Effector CD4-positive, alpha-beta T cell (primary cell): ENCODE measurements at places on chromosomes 5 and 9.

GRCh38 chr5:113119246-113119924, 142.8 kb downstream of the DCP2 start:
- no peak for DNase-seq

DNA sequence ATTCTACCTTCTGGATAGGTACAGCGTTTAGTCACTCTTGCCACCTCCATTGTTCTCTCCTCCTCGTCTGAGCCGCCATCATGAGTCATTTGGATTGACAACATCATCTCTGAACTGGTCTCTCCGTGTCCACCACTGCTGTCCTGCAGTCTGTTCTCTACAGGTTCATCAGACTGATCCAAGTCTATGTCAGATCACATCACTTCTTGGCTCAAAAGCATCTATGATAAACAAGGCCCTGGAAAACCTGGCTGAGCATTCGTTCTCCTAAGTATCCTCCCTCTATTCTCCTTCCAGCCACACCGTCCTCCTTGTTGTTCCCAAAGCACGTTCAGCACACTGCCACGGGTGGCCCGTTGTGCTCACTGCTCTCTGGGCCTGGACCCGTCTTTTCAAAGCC, 50.5 kb downstream of the CTNND2 start:
- no peak for DNase-seq

DNA sequence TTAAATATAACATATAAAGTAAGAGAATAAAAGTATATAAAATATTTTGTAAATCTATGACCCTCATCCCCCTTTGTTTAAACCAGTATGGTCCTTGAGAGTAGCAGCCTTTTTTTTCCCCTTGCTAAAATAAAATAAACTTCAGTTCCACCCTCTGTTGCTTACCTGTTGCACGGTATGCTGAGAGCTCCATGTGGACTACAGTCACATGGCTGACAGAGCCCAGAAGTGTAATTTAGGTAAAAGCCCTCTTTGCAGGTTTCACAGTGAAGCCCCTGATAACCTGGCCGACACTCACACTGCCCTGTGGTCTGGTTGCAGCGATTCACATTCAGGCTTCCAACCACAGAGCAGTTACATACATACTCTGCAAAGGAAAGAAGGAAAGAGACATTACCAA, 55.1 kb downstream of the MEGF9 start:
- DNase-seq = no peak

DNA sequence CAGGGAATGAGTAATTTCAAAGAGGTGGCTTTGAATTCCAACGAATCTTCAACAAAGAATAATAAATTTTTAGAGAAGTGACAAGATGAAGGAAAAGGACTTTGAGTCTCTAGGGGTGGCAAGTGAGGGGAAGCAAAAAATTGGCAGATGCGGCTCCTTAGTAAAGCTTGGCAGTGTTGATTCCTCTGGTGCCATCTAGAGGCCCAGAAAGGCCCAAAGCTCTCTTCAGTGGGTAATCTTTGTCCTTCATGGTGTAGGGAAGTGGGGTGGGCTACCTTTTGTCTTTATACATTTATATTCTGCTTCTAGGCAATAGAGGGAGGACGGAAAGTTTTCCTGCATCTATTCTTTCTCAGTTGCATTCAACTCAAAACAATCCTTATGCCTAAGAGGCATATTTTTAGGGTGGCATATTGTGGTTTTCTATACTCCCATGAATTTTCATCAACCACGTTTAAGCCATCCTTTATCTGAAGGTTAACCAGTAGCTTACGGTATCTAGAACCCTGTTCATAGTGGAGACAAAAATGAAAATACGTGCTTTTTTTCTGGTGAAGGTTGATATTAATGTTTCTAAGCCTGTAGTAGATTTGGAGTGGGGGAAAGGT, 17.5 kb upstream of the ROPN1L start:
- no peak for DNase-seq

DNA sequence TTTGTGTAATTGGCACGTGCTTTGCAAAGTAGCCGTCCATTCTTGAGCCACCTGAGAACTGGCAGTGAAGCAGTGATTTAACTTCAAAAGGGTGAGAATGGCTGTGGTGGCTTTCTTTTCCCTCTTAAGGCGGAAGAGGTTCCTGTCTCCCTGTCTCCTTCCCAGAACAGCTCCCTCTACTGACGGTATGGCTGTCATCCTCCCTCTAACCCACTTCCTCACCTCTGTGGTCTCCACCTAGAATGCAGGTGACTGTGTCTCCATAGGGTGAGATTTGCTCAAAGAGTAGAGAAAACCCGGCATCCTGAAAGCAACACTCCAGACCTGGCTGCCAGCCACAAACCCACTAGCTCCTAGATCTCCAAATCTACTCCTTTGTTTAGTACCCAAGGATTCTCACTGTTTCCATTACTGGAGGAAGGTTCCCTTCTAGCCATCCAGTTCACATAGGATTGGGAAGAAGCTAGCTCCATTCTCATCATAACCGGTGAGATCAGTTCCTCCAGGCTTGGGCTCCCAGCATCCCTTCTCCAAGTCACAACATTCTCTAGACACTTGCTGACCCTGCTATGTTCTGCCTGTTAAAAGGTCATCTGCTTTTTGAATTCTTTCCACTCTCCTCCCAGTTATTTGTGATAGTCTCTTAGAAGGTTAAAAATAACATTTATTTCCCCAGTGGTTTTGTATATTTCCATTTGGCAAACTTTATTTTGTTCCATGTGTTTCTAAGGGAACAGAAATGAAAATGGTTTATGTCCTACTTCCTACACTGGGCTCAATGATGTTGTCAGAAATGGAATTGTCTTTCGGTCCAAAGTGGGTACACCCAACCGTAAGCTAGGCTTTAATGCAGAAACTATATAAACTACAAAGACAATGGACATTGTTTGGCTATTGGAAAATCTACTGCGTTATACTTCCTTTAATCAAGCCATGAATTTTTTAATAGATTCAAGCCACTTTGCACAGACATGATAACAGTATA, 269.4 kb downstream of the CWC27 start:
- no peak for DNase-seq

- no peak for DNase-seq
Observed at GRCh38 chr5:80318212-80318611, 1.6 kb upstream of the SPZ1 start.

GRCh38 chr9:123834889-123835562, 94.9 kb downstream of the DENND1A start:
- DNase-seq = no peak

DNA sequence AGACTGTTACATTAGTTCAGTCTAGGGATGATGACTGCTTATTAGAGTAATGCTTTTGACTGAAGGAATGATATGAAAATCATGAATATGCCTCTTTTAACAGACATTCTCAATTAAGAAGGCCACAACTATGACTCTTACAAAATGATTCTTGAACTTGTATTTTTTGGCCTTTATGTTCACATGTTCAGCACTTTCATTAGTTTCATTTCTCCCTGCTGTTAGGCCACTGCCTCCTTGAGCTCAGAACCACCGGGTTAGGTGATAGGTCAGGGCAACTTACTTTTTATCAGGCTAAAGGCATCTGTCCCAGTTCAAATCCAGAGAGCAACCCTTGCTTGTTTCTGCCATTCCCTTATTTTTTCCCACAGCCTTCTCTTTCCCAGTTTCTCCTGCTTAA, 235.2 kb upstream of the ELL2 start:
- DNase-seq = no peak

DNA sequence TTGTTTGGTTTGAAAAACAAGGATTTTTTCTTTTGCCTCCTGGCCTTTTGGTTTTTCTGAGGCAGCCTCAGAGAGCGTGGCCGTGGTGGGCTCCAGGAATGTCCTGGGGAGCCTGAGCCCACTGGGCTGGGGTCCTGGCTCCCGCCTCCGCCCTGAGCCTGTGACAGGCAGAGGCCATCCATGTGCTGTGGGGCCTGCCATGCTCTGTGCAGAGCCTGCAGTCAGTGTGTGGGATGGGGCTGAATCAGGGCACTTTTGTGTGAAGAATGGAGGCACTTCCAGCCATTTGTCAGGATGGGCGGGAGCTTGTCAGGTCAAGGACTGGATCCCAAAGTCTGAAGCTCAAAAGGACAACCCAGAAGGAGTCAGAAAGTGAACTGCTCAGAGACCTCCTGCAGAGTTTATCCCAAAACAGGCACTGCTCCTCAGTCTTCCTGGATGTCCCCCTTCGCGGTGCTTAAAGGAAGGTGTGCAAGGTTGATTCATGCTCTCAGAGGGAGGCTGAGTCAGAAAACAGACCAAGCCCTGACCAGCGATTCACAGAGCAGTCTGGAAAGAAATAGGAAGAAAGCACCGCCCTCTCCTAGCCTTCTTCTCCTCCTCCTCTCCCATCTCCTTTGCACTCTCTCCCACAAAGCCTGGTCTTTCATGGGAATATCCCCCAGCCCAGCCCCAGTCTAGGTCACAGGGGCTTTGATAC, 53.2 kb downstream of the MVB12B start:
- no peak for DNase-seq

- no peak for DNase-seq
Observed at GRCh38 chr5:3029396-3029795, 277.9 kb upstream of the IRX2 start.

DNA sequence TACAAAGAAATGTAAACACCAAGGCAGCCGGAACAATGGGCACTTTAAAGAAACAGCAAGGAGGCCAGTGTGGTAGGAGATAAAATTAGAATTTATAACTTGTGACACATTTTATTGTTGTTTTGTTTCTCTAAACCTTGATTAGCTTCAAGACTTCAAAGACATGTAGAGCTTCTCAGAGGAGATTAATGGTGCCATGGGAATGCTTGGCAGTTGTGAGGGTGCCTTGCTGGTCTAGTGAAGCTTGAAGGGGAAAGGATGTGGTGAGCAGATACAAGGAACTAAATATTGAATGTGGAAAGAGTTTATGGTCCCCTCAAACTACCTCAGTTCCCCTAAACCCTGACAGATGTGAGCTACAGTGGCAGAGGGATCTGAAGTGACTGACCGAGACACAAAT, 322.4 kb upstream of the ADAMTS16 start:
- DNase-seq = no peak

GRCh38 chr5:96256795-96257470, 176.1 kb downstream of the PCSK1 start:
- no peak for DNase-seq

- no peak for DNase-seq
Observed at GRCh38 chr9:17751486-17751885, 172.6 kb downstream of the SH3GL2 start.

GRCh38 chr9:99020786-99021436, 77.2 kb downstream of the COL15A1 start:
- no peak for DNase-seq

GRCh38 chr5:149037817-149038216, 25.0 kb downstream of the SH3TC2 start:
- no peak for DNase-seq

- DNase-seq = no peak
Observed at GRCh38 chr9:127567730-127568617, 44.1 kb upstream of the STXBP1 start.

DNA sequence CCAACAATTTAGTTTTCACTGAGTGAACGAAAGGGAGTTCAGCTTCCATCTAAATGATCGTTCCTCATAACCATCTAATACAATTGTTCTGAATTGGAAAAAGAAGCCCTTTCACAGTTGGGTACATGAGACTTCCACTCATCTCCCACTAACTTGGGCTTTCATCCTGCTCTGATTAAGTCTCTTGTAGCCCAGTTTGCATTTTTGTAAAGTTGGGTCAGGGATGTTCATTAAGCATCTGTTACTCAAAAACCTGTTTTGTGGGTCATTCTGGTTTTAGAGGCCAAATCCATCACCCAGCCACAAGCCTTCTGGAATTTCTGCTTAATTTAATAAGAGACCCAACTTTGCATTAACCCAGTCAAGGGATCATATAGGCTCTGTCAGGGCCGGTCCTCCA, 385.3 kb downstream of the BNC2 start:
- DNase-seq = no peak

DNA sequence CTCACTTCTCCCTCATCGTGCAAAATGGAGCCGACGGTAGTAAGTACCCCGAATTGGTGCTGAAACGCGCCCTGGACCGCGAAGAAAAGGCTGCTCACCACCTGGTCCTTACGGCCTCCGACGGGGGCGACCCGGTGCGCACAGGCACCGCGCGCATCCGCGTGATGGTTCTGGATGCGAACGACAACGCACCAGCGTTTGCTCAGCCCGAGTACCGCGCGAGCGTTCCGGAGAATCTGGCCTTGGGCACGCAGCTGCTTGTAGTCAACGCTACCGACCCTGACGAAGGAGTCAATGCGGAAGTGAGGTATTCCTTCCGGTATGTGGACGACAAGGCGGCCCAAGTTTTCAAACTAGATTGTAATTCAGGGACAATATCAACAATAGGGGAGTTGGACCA, 979 bp downstream of the PCDHGA12 start:
- no peak for DNase-seq

DNA sequence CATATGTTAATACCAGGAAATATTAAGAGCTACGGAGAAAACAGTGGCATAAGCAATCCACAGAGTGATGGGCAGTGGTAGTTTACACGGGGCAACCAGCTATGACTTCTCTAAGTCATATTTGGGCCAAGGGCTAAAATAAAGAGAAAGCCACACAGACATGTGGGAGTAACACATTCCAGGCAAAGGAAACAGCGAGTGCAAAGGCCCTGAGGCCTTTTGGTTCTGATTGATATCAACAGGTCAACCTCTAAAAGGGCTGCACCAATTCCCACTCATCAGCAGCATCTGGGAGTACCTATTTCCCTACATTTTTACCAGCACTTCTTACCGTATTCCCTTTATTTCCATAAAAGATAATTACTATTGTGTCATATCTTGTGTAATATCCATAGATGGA, 173.4 kb downstream of the SPOCK1 start:
- DNase-seq = no peak

DNA sequence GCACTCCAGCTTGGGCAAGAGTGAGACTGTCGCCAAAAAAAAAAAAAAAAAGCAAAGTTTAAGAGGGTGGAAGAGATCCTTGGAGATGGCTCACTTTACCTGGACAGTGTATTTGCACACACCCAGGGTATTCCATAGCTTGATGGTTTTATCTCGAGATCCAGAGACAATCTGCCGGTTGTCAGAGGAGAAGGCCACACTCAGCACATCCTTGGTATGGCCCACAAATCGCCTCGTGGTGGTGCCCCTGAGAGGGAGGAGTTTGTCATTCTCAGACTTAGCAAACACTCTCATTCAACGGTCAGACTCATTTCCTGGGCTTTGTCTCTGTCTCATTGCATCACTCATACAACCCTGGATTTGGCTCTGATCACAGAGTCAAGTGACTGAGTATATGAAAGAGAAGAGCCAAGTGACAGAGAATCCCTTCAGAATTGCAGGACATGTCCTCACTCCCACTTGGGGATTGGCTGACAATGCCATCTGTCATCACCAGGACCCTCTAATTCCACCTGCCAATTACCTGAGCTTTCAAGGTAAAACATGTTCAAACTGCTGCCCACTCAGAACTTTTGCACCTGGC, 2.2 kb downstream of the RACK1 start:
- no peak for DNase-seq
